ENCODE measurements at places on chromosomes 2 and 18. TPM values are rescaled to one million over a fixed set of nuclear protein-coding genes. Genes with fewer than 3 reads are reported as not detected.

GRCh38 chr2:239496700-239497099 lies 95.9 kb upstream of the HDAC4 start:
- peaks cover 3% of the 10 kb centered on the region for H3K27me3 ChIP-seq
- H3K36me3 ChIP-seq, result no peaks in the 10 kb centered on the region
- H3K27ac ChIP-seq, result no peak overlapping the region
- H3K4me3 ChIP-seq, result no peak overlapping the region
- DNase-seq, result no peak

DNA sequence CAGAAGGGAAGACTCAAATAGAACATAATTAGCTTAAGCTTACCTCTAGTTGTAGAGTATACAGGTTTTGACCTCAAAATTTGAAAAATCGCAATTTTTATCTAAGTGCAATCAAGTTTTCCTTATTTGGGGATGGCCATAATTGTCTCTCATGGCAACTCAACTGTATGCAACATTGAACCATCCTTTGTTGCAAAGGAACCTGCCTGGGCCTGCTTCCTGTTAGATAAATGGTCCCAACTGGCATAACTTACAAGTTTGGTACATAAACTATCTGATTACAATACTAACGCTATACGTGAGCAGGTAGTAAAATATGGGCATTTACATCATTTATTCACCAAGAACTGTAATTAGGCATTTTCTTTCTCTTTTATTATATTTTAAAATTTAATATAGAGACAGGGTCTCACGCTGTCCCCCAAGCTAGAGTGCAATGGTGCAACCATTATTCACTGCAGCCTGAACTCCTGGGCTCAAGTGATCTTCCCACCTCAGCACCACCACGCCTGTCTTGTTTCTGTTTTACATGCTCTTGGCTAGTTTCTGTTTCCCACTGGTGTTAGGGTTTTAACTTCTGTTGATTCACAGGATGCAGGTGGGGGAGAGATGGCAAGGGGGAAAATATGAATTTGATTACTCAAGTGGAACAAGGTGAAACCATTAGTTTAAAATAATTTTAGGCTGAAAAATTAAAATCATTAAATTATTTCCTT lies 55.3 kb upstream of the B3GNT2 start:
- H3K4me3 ChIP-seq, result no peak overlapping the region
- no peaks in the 10 kb centered on the region for H3K36me3 ChIP-seq
- no peak overlapping the region for H3K27ac ChIP-seq
- H3K4me1 ChIP-seq, result no peaks in the 10 kb centered on the region
- no peaks in the 10 kb centered on the region for H3K27me3 ChIP-seq
- no peak for DNase-seq

The HOXD13 gene
- not detected for total RNA-seq

DNA sequence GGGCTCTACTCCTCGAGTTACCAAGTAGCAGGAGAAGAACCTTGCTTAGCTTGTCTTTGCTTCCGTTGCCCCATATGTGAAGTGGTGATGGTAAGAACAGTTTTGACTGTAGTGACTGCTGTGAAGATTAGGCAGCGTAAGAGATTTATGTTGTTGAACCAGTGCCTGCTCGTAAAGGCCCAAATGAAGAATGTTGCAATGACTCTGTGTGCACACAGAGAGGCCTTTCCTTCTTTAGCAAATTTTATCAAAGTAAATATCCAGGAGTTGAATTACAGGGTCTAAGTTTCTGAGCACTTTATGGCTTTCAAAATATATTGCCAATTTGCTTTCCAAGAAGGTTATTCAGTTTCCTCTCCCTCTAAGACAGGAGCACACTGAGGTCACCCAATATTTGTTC lies 14.5 kb downstream of the NTSR2 start:
- no peaks in the 10 kb centered on the region for H3K27me3 ChIP-seq
- H3K36me3 ChIP-seq, result no peaks in the 10 kb centered on the region
- H3K4me3 ChIP-seq, result no peak overlapping the region
- no peak for DNase-seq

The TMEM169 gene
- total RNA-seq, result 0.53 TPM

The MAL gene
- total RNA-seq, result 102 TPM

DNA sequence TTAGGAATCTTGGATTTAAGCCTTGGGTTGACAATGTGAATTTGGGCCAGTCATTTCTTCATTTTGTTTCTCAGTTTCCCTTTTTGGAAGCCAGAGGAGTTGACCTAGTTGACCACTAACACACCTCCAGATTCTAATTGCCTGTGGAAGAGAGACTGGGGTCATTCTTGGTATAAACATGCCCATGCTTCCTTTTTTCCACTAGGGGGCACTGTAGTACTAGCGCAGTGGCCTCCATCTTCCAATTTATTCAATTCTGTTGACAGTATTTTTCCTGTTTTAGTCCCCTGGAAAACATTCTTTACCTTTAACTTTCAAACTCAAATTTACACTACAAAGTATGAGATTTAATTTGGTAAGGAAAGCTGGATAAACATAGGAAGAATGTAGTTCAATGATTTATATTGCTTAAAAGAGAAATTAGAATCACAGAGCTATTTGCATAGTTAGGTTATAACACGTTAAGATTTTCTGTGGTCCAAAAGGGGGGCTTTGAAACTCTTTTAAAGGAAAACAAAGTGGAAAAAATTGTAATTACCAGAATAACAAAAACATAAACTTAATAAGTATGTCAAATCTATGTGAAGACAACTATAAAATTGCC lies 57.5 kb upstream of the AGPS start:
- no peak overlapping the region for H3K27ac ChIP-seq
- no peaks in the 10 kb centered on the region for H3K36me3 ChIP-seq
- H3K4me3 ChIP-seq, result no peak overlapping the region

The SERPINB4 gene
- total RNA-seq, result not detected

- no peaks in the 10 kb centered on the region for H3K27me3 ChIP-seq
- no peak overlapping the region for H3K27ac ChIP-seq
- no peak overlapping the region for H3K4me3 ChIP-seq
- H3K4me1 ChIP-seq, result peaks cover 13% of the 10 kb centered on the region
Observed at GRCh38 chr2:85534099-85534498, 4.9 kb upstream of the MAT2A start.

GRCh38 chr2:42013409-42013808 lies 34.4 kb upstream of the PKDCC start:
- no peak for DNase-seq
- H3K36me3 ChIP-seq, result no peaks in the 10 kb centered on the region

DNA sequence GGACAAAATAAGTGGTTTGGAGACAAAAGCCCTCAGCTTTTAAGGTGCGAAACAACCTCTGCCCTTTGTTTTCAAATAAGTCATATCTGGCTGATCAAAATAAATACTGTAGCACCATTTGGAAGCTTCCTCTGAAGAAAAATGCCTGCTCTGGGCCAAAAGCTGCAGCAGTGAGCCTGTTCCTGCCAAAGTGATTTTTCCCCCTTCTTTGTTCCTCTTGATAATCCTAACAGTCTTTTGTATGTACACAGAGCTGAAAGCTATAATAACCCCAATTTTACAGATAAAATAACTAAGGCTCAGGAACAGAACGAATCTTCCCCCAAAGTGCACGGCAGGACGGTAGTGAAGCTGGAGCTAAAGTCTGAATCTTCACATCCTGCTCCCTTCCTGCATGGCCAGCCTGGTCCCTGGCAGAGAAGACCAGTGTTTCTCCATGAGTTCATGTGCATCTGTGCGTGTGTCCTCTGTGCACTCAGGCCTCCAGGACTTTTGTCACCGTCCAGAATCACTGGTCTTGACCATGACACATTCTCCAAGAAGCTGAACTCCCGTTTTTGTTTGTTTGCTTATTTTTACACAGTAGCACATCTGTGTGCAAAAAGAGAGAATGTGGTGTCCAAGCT lies 2114.1 kb upstream of the PIK3C3 start:
- no peak for DNase-seq
- no peaks in the 10 kb centered on the region for H3K4me1 ChIP-seq
- H3K4me3 ChIP-seq, result no peak overlapping the region
- no peaks in the 10 kb centered on the region for H3K27me3 ChIP-seq
- no peaks in the 10 kb centered on the region for H3K36me3 ChIP-seq

The TUBB8B gene
- not detected for total RNA-seq
